Caki2 (cell line): ENCODE measurements at places on chromosomes 2 and 18. TPM values are rescaled to one million over a fixed set of nuclear protein-coding genes. Genes with fewer than 3 reads are reported as not detected.

Gene PLA2R1
- 0.37 and 1.1 TPM in 2 replicates for total RNA-seq

Gene MAPRE2
- 9.2 and 27.0 TPM in 2 replicates for total RNA-seq

Gene SEH1L
- 36.8 and 49.3 TPM in 2 replicates for total RNA-seq

Gene RSAD2
- total RNA-seq: 0.75 and 7.7 TPM in 2 replicates

Gene FEV
- not detected in 2 replicates for total RNA-seq
